ENCODE measurements at places on chromosomes 13 and 19.

- DNase-seq: no peak
These were observed 2792.1 kb downstream of the PCDH9 start for GRCh38 chr13:64438084-64438483.

- DNase-seq: no peak
These were observed 17.8 kb upstream of the ENOX1 start for GRCh38 chr13:43804461-43805070.

- no peak for DNase-seq
These were observed 69.2 kb downstream of the PIBF1 start for GRCh38 chr13:72850959-72851677.

DNA sequence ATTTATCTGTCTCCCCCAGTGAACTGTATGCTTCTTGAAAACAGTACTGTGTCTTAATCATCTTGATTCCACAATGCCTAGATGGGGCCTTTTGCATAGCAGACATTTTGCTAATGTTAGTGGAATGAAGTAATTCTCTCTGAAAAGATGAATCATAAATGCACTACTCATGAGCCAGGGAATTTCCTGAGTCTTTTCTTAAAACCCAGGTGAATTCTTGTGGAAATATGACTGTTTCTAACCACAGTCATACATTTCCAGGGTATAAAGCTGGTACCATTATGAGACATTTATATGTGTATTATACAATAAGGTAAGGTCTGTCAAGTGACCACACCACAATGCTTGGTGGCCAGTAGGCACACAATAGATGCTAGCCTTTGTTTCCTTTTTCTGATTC lies 5.5 kb upstream of the KCTD4 start:
- peak; percentile 84 for DNase-seq

DNA sequence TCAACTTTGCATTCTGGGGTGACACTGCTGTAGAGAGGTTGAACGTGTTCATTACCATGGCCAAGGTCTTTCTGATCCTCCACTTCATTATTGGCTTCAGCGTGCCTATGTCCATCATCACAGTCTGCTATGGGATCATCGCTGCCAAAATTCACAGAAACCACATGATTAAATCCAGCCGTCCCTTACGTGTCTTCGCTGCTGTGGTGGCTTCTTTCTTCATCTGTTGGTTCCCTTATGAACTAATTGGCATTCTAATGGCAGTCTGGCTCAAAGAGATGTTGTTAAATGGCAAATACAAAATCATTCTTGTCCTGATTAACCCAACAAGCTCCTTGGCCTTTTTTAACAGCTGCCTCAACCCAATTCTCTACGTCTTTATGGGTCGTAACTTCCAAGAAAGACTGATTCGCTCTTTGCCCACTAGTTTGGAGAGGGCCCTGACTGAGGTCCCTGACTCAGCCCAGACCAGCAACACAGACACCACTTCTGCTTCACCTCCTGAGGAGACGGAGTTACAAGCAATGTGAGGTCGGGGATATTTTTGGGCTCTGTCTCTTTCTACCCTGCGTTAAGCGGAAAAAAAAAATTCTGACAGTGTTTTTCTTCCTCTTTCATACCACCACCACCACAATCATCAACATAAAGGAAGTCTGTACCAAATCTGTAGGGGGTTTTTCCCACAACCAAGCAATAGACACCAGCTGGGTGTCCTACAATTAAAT lies 29.5 kb downstream of the FPR3 start:
- no peak for DNase-seq

GRCh38 chr13:32910530-32910929 lies 105.7 kb upstream of the KL start:
- DNase-seq: no peak

DNA sequence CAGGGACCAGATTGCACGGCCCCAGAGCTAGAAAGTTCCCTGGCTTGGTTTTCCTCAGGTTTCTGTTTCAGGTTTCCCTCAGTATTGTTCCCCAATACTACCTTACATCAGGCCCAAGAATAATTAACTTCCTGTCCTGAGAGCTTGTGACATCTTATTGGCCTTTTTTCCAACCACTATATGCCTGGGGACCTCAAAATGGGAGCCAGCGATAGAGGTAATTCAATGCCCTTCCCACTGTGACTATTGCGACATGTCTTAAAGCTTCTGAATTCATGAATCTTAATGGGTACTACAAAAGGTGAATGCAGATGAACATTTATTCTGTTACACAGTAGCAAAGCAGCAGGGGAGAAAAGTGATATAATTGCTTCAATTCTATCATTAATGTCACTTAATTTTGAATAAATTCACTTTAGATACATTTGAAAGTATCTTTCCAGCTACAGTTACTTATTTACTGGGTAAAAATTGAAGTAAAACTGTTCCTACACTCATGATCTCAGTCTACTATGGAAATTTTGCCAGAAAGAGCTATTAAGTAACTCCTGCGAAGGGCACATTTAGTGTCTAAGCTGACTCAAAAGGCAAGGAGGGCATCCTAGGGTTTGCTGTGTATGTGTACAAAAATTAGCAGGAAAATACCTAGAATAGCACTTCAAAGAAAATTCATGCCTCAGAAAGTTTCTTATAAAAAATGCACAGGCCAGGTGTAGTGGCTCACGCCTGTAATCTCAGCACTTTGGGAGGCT lies 4.1 kb downstream of the CRYL1 start:
- no peak for DNase-seq

GRCh38 chr13:92967923-92968322 lies 258.7 kb upstream of the GPC6 start:
- DNase-seq: no peak

DNA sequence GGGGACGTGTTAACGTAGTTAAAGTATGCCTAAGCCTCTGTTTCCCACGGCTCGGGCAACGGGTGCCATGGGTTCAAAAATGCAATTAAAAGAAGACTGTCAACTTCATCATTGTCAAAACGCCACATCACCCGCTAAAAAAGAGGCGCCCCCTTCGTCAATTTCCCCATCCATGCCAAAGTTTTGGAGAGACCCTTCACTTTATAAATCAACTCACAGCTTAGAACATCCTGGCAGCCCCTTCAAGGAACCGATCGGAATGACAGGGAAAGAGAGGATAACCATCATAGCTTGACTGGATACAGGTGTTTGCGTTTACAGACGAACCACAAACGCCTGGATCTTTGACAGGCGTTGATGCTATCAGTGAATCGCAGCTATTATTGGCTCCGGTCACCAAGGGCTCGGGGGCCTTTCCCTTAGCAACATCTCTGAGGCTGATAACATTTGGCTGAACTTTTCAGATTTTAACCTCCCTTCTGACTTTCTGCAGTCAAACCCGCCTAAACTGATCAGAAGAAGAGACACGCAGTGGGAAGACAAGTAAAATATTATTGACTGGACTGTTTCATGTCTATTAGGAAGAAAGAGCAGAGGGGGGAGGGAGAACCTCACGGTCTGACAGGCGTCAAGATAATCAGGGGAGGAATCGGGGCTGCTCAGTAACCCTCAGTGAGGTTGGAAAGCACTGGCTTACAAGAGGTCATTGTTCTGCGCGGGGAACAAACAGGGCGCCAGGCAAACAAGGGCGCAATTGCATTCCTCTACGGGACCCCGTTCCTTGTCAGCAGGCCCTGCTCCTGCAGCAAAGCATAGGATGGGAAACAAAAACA lies 322.5 kb upstream of the ZNF507 start:
- DNase-seq: no peak

DNA sequence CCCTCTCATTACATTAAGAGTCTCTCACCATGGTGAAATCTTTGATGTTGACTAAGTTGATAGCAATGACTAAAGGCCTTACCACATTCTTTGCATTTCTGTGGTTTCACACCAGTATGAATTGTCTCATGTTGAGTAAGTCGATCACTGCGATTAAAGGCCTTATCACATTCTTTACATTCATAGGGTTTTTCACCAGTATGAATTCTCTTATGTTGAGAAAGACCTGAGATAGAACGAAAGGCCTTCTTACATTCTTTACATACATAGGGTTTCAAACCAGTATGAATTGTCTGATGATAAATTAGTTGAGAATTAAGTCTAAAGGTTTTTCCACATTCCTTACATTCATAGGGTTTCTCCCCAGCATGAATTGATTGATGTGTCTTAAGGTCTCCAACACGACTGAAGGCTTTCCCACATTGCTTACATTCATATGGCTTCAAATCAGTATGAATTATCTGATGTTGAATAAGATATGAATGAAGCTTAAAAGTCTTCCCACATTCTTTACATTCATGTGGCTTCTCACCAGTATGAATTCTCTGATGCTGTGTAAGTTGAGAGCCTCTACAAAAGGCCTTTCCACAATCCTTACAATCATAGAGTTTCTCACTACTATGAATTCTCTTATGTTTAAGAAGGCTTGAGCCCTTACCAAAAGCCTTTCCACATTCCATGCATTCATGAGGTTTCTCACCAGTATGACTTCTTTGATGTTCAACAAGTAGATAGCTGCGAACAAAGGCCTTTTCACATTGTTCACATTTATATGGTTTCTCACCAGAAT lies 45.6 kb downstream of the ZNF283 start:
- no peak for DNase-seq

DNA sequence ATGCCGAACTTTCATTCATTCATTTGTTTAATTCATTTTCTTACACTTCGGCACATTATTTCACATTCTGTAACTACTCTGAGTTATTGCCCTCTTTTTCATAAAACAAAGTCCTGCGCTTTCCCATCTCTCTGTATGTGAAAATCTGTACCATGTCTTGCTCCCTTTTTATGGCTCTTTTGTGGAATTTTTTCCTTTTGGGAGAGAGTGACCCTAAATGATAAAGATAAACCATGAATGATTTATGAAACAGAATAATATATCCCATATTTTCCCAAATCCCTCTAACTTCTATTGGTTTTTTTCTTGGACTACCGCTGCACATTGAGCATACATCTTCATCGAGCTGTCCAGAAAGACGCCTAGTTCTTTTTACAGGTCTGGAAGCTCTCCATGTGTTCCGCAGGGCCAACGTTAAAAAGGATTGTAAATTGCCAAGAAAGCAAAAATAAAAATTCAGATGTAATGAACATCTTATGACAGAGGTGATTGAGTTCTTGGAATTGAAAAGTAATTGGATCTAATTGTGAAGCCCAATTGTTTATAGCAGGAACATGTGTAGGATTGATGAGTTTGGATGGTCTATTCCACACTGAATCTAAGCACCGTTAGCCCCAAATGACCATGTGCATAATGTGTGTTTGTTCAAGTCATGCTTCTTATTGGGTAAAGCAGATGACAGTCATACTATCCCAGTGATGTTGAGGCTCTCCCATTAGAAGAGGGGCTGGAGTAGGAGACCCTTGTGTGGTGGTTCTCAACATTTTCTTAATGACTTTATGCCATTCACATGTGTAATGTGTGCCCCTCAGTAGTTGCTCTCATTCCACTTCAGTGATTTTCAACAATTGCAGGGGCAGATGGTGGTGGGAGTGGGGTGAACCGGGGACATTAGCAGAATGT lies 378.9 kb downstream of the DLEU7 start:
- DNase-seq: no peak

DNA sequence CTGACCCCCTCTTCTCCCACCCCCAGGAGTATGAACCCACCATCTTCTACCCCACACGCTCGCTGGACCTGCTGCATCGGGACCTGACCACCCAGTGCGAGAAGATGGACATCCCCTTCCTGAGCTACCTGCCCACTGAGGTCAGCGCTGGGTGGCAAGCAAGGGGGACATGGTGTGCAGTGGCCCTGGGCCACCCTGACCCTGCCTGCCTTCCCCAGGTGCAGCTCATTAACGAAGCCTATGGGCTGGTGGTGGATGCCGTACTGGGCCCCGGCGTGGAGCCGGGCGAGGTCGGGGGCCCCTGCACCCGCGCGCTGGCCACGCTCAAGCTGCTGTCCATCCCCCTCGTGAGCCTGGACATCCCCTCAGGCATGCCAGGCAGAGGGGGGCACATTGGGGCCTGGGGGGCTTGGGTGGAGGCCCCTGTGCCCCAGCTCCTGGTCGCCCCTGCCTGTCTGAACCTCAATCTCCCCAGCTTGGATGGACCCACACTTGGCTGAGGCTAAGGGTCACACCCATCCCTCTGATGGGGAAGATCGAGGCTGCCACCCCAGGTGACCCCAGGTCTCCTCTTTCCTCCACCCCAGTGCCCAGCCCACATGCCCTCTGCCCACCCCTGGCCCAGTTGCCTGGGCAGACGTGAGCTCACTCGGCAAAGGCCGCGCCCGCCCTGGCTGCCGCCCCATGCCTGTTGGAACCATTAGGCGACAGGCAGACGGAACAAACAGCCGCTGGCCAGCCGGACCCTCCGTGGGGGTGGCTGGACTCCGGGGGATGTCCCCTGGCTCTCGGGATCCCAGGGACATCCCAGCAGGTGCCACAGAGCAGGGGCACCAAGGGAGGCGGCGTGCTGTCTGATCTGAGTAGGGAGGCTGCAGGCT lies 2.5 kb upstream of the CILP2 start:
- no peak for DNase-seq

DNA sequence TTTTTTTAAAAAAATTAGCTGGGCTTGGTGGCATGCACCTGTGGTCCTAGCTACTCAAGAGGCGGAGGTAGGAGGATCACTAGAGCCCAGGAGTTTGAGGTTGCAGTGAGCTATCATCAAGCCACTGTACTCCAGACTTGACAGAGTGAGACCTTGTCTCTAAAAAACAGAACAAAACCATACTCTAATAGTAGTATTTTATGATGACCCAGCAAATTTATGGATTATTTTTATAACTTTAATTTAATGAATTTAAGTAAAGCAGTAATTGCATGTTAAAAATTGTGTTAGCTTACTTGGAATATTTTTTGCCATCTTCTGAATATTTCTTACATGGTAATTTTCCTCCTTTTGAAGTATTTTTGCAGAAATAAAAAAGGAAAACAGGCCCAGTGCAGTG lies 48.3 kb downstream of the ZIC2 start:
- DNase-seq: no peak

DNA sequence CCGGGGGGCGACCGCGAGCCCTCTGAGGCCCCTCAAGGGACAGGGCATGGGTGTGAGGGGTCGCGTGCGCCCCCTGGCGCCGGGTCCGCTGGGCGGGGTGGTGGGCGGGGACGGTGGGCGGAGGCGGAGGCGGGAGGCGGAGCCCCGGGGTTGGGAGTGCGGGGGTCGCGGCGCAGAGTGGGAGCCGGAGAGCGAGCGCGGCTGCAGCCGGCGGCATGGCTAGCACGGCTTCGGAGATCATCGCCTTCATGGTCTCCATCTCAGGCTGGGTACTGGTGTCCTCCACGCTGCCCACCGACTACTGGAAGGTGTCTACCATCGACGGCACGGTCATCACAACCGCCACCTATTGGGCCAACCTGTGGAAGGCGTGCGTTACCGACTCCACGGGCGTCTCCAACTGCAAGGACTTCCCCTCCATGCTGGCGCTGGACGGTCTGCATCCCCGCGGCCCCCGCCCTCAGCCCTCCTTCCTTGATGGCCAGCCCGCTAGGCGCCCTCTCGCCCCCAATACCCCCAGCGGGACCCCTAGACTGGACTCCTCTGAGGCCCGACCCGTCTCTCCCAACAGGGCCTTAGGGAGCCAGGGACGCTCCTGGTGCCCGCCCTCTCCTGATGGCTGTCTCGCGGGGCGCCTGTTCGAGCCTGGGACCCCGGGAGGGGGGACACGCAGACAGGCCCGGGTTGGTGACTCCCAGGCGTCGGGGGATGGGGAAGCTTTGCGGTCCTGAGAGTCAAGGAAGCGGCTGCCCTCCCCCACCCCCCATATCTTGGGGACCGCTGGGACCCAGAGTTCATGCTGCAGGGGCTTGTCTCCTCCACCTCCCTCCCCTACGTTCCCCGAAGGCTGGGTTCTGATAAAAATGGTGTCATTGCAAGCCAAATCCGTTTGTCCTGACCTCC lies at the start of gene CLDN10:
Gene CLDN10 (plus strand): TSS at position 182 of the 903 bp plus-strand sequence. CDS start 34 bp downstream, at position 216.
- DNase-seq: no peak

Data from retinal pigment epithelial cell (primary cell).